Stimulated activated CD4-positive, alpha-beta T cell treated with anti-CD3 and anti-CD28 coated beads, Interleukin-15, amount 100 ng/mL, for 24 hours (primary cell): ENCODE measurements at places on chromosomes 16 and 17.

DNA sequence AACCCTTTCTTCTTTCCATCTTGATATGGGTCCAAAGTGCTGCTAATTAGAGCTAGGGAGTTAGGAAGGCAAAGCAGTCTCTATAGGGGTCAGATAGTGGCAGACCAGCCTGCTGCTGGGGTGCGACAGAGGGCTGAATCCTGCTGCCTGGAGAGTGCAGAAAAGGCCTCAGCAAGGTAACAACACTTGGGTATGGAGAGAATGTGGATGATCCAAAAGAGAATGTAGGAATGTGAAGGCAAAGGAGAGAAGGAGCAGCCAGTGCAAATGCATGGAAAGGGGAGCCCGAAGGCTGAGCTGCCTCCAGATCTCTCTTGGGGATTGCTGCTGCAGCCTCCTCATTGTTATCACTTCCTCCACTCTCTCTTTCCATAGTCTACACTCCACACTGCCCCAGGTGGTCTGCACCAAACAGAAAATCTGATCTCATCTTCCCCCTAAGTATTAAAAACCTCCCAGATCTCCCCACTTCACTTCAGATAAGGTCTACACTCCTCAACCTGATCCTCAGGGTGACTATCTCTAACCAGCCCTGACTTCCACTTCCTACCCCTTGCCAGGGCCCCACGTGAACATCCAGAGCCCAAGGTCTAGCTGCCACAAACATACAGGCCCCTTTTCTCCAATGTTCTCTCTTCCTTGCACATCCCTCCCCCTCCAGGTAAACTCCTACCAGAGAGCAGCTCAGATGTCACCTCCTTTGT lies 28.8 kb downstream of the TOM1L2 start:
- no peak for DNase-seq

GRCh38 chr17:13520899-13521572 lies 80.7 kb downstream of the HS3ST3A1 start:
- DNase-seq = no peak

DNA sequence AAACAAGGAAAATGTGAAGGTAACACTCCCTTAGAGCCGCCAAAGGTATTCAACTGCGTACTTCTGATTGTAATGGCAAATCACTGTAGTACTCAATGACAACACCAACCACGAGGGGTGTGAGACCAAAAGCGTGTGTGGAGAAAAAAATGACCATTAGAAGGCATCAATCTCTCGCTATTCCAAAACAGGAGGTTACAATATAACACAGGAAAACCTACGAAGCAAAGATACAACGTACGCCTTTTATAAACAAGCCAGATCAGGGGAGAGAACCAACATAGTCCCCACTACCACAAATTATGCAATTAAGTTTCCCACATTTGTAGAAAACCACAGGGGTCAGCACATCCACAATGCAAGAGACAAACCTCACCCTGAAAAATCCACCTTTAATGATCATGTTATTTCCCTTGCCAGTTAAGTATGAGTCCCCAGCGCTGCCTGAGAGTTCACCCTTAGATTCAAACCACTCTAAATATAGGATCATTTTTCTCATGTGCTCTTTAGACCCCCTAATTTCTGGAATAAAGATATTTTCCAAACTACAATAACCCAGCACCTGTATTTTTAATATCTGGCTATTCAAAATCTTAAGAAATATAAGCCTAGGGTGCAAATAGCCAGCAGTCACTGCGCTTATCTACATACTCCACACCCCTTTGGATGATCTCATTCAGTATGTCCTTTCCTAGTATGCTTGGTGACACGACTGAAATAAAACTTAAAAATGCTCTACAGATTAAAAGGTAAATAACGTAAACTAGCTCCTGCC lies 12.4 kb downstream of the TEX14 start:
- DNase-seq = no peak

GRCh38 chr16:49349446-49350168 lies 24.0 kb upstream of the C16orf78 start:
- DNase-seq = no peak

- no peak for DNase-seq
Observed at GRCh38 chr16:11913425-11914079, 2.2 kb downstream of the GSPT1 start.

DNA sequence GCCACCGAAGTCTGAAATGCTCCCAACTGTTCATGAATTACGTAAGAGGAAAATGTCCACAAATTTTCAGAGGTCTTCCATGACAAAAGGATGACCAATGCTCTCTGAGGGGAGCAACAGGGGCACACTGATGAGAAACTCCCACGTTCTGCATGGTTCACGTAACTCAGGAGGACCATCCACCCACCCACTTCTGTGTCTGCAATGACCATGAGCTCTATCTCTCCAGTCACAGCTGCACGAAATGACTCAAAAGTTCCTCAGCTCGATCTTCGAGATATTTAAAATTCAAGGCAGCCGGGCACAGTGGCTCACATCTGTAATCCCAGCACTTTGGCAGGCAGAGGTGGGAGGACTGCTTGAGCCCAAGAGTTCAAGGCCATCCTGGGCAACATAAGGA lies 15.8 kb downstream of the WDR45B start:
- DNase-seq = no peak

DNA sequence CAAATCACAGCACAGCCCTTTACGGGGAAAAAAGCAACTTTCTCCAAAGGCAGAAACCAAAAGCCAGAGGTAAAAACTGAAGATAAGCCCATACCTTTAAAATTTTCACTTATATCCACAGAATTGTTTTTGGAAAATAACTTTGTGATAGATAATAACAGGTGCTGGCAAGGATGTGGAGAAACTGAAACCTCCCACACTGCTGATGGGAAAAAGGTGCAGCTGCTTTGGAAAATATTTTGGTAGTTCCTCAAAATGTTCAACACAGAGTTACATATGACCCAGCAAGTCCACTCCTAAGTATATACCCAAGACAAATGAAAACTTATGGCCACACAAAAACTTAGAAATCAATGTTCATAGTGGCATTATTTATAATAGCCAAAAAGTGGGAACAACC lies 12.2 kb downstream of the EFTUD2 start:
- no peak for DNase-seq
